IPS-NIHi11 (cell line): ENCODE measurements at places on chromosomes 4 and X.

GRCh38 chr4:8090312-8090711, 68.3 kb downstream of the ABLIM2 start:
- DNase-seq: no peak

DNA sequence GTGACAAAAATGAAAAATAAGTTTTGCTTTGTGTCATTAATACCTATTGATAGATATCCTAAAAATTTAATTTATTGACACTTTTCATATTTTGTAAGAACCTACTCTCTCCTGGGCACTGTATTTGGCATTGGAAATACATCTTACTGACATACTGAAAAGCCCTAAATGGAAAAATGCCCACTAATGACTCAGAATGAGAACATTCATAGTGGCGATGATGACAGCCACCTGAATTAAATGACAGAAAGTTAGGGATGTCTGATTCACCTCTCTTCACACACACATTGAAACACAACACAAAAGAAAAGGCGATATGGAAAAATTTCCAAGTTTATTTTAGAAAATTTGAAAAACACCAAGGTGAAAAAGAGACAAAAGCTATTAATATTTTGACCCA, 992.3 kb downstream of the STPG2 start:
- DNase-seq: no peak

DNA sequence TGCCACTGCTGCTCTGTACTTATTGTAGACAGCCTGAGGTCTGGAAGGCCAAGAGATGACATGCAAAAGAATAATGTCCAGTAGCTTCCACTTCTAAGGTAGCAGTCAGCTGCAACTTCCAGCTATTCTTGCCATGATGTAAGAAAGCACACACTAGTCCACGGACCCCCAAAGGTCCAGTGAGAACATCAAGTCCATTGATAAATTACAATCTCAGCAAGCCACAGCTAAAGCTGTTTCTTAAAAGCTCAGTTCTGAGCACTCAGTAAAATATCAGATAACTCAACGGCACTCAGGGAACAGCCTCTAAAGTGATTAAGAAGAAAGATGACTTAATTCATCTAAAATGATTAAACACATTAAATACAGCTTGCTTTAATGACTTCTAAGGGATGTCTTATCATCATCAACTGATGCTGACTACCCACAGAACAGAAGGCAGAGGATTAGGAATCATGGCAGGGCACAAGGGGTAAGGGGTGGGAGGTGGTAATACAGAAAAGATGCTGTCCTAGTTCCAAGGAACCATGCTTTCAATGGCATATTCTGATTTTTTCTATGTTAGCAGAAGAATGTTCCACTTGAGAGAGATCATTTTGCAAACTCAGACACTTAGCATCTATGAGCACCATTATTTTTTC, 99.1 kb upstream of the CBR4 start:
- DNase-seq: no peak

- DNase-seq: no peak
Observed at GRCh38 chrX:16851421-16851820, 18.7 kb downstream of the RBBP7 start.

- no peak for DNase-seq
Observed at GRCh38 chr4:86990510-86990909, 55.7 kb downstream of the AFF1 start.
